Fibroblast of skin of right quadriceps (primary cell): ENCODE measurements at places on chromosomes 5 and 9.

DNA sequence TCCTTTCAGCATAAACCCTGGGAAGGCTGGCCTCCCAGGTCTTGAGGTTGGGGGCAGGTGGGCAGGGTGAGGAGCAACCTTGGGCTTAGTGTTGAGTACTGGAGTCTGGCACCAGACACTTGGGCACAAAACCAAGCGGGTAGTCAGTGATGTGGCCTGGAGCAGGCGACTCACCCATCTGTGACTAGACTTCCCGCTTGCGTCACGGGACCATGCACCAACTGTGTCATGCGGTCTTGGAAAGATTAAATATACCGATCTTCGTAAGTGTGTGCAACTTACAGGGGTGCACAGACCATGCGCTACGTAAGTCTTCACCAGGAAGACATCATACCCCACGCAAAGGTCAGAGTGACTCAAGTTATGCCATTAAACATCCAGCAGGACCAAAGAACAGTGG, 304.4 kb upstream of the IRX4 start:
- no peak for DNase-seq

- DNase-seq = no peak
These were observed 161.7 kb upstream of the NUDT12 start for GRCh38 chr5:103724271-103724670.

DNA sequence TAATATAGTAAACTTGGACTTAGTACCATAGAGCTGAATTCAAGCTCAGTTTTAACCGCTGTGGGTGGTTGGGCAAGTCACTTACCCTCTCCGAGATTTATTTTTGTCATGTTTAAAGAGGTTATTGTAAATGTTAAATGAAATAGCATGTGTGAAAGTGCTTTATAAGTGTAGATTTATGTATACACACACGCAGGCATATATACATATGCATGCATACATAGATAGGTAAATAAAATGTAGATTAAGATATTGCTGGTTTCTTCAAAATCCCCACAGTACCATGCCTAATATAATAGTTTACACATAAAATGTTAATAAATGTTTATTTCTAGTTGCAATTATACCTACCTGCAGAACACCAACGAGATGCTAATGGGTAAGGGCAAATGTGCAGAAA, 164.5 kb upstream of the EGFLAM start:
- DNase-seq = no peak

DNA sequence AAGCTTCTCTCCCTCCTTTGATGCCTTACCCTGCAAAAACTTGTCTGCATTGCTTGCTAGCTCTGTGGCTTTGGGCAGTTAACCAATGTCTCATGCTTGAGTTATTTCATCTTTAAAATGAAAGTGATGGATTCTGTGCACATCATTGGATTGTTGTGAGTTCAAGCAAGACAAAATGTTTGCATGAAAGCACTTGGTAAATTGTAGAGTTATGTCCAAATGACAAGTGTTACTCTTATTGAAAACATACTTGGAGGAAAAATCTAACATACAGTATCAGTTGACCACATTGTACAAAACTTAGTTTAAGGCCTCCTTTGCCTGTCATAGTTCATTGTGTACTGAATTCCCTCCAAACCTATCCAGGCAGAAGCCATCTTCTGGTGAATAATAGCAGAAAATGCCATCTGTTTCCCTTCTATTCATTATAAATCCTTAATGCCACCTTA, 30.0 kb downstream of the TGFBR1 start:
- DNase-seq = peak; percentile 87

GRCh38 chr9:114450833-114451706, 54.2 kb downstream of the WHRN start:
- DNase-seq = no peak

DNA sequence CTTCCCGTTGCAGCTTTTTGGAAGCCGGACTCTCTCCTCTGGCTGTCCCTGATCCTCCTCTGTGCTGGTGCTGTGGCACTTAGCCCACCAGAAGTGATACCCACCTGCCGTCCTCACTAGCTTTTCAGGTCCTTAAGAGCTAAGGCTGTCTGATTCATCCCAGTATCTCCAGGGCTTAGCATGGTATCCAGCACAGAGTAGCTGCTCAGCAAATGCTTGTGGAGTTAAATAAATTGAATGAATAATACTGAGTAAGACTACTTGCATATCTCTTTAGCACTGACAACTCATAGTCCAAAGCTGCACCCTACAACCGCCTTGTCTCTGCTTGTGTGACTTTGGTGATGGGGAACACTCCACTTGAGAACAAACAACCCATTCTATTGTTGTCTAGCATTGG, 7.7 kb upstream of the XPA start:
- DNase-seq = no peak

DNA sequence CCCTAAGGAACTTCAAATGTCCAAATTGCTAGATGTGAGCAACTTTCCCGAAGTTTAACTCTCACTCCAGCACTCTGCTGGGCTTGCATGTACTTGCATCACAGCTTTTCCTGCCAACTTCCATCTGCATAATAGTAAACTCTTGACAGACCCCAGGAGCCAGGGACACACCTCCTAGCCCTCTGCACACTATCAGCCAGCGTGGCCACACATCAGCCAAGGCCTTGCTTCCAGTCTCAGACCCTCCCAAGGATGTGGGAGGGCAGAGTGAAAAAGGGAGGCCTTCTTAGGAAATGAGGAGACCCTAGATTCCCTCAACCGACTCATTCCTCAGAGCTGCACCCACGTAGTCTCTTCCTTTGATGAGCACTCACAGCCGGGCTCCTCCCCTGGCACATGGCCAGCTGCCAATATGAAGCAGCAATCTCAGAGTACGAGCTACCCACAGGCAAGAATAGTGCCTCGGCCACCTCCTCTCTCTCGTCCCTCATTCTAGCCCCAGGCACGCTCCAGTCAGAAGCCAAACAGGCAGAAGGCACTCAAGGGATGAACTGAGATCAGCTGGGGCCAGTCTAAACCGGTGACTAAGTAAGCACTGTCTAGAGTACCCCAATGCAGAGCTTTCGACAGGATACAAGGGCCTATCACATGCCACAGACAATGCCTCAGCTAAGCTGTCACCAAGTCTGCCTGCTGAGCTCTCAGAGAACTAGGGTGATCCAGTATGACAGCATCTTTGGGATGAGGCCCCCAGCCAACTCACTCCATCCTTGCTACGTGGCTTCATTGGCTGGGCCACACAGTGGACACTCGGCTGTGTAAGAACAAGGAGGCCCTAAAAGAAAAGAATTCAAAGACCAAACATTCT, 2.3 kb downstream of the P4HA2 start:
- DNase-seq = peak; percentile 84
